ENCODE measurements at places on chromosomes 12 and 14. TPM values are rescaled to one million over a fixed set of nuclear protein-coding genes. Genes with fewer than 3 reads are reported as not detected.

PLA2G1B gene
- polyA plus RNA-seq: not detected

ZFYVE26 gene
- polyA plus RNA-seq: 7.2 TPM

ASPG gene
- 1.3 TPM for polyA plus RNA-seq

GNPTAB gene
- polyA plus RNA-seq: 23.7 TPM

SLC25A3 gene
- 832 TPM for polyA plus RNA-seq

VDR gene
- 0.52 TPM for polyA plus RNA-seq

GPR84 gene
- polyA plus RNA-seq: not detected

AKAP5 gene
- polyA plus RNA-seq: 0.61 TPM

SERPINA9 gene
- not detected for polyA plus RNA-seq

SLC41A2 gene
- polyA plus RNA-seq: 5.1 TPM

REP15 gene
- polyA plus RNA-seq: 1.5 TPM

FLRT2 gene
- polyA plus RNA-seq: 136 TPM

EP400 gene
- polyA plus RNA-seq: 21.7 TPM

LRP1 gene
- 127 TPM for polyA plus RNA-seq

COX8C gene
- polyA plus RNA-seq: 0.38 TPM

ACTR6 gene
- 19.7 TPM for polyA plus RNA-seq

GPRC5D gene
- polyA plus RNA-seq: not detected

PPFIBP1 gene
- polyA plus RNA-seq: 29.8 TPM

VWF gene
- polyA plus RNA-seq: 58.1 TPM

PPP1R1A gene
- 62.3 TPM for polyA plus RNA-seq

MANSC1 gene
- 12.5 TPM for polyA plus RNA-seq

BCL11B gene
- polyA plus RNA-seq: 1.1 TPM

PSMC6 gene
- polyA plus RNA-seq: 134 TPM

A2M gene
- polyA plus RNA-seq: 277 TPM

ADAM21 gene
- polyA plus RNA-seq: 0.15 TPM

RHOF gene
- polyA plus RNA-seq: 1.8 TPM

OAS2 gene
- polyA plus RNA-seq: 2.9 TPM

C12orf54 gene
- polyA plus RNA-seq: 0.64 TPM

CCDC196 gene
- not detected for polyA plus RNA-seq

KRT6C gene
- 0.83 TPM for polyA plus RNA-seq

SELPLG gene
- 3.0 TPM for polyA plus RNA-seq

ST8SIA1 gene
- 7.8 TPM for polyA plus RNA-seq

KRT77 gene
- polyA plus RNA-seq: 1.4 TPM

MYBPC1 gene
- polyA plus RNA-seq: 4,566 TPM

TAS2R7 gene
- not detected for polyA plus RNA-seq

PTPRB gene
- polyA plus RNA-seq: 17.3 TPM

LRRC9 gene
- 0.31 TPM for polyA plus RNA-seq
